Activated CD8-positive, alpha-beta memory T cell treated with anti-CD3 and anti-CD28 coated beads for 4 hours (primary cell): ENCODE measurements at places on chromosomes 16 and 17.

DNA sequence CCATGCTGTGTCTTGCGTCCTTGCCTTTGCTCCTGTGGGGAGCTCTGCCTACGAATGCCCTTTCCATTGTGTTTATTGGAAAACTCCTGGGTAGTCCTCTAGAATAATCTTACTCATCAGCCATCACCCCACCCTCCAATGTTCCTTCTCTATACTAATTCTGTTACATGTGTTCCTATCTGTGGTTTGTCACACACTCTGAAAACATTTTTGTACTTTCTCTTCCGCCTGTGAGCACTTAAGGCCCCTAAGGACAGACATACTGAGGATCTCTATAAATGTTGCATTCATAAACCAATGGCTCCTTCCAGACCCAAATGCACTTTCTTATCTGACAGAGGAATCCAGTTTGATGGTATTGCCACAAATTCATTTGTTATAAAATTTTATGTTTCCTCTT, 53.9 kb upstream of the MON1B start:
- DNase-seq, result no peak

DNA sequence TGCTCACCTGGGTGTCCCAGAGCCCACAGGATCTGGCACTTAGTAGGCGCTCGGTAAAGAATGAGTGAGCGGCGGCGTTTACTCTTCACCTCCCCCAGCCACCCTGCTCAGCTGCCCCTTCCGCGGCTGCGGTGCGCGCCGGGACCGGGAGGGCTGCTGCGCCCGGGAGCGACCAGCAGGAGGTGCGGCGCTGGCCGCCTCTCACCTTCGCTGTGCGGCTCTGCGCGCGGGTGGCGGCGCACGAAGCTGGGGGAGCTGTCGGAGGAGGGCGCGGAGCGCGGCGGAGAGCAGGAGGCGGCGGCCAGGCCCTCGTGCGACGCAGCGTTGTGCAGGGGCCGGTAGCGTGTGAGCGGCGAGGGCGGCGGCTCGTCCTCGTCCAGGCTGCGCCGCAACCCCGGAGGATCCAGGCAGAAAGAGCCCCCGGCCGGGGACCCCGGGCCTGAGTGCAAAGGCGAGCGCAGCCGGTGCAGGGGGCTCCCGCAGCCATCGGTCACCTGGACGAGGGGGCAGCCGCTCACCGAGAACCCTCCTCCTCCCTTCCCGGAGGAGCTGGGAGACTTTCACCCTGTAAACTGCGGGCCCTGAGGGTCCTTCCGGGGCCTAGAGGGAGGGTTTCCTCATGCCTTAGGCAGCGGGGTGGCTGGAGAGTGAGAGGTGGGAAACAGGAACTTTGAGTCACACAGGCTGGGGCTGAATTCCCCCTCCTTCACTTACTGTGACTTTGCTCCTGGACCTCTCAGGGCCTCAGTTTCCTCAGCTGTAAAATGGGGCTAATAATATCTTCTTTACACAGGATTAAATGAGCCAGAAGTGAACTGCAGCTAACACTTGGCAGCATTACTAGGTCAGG, 12.5 kb downstream of the SAMD14 start:
- DNase-seq, result no peak

DNA sequence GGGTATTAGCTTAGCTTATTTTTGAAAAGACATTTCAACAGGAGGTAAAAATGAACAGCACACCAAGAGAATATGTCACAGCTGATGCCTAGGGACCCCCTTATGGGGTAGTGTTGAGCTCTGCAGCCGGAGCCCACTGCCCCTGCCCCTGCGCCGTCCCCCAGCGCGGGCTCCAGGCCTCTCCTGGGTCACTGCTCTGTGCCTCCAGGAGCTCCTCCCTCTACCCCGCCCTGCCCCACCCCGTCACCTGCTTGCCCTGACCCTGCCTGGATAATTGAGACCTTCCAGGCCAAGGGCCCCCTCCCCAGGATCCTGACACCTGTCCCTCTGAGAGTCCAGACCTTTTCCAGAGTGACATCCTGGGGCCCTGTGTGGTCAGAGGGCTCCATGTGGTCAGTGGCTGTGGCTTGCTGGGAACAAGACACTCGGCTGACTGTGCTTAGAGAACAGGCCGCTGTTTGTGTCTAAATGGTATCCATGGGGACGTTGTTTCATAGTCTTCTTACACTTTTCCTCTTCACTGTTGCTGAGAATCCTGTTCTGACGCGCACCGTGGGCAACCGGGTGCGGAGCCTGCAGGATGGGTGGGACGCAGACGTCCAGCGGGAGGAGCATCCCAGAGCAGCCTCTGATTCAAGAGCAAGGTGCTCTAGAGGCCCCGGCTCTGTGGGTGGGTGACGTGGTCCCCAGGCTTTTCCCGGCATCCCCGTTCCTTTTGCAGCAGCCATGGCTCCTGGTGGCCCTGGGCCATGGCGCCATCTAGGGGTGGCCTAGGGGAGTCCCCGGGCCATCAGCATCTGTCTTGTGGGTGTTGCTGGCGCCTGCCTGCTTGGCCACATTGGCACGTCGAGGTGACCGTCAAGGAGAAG, 20.0 kb upstream of the WFIKKN1 start:
- DNase-seq, result no peak

GRCh38 chr17:81322271-81323082, 27.4 kb upstream of the SLC38A10 start:
- no peak for DNase-seq

DNA sequence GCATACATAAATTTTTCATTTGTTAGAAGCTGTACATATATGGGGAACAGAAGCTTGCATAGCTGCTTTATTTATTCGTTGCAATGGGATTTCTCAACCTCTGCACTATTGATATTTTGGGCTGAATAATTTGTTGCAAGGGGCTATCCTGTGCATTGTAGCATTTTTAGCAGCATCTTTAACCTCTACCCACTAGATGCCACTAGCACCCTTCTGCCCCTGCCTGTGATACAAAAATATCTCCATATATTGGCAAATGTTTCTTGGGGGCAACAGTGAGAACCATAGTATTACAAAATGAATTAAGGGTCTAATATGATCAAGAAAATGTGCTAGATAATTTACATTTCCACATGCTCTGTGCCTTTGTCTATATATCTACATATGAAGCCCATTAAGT, 1401.0 kb downstream of the CDH11 start:
- no peak for DNase-seq

- DNase-seq, result no peak
Observed at GRCh38 chr16:29663807-29664090, 702 bp downstream of the SPN start.

- no peak for DNase-seq
Observed at GRCh38 chr16:30401768-30402425, 5.5 kb upstream of the ZNF771 start.
